ENCODE measurements at places on chromosomes 3 and 15. TPM values are rescaled to one million over a fixed set of nuclear protein-coding genes. Genes with fewer than 3 reads are reported as not detected.

ABI3BP gene
- total RNA-seq: 14.3 TPM

C3orf52 gene
- 65.7 TPM for total RNA-seq

TBL1XR1 gene
- total RNA-seq: 96.5 TPM

TRIM59 gene
- total RNA-seq: 8.4 TPM

MYL3 gene
- total RNA-seq: not detected

SCAMP5 gene
- not detected for total RNA-seq

ROPN1 gene
- total RNA-seq: not detected

TRH gene
- total RNA-seq: not detected

TICRR gene
- total RNA-seq: 0.27 TPM

WNT5A gene
- 5.1 TPM for total RNA-seq

PDIA3 gene
- 83.4 TPM for total RNA-seq

OR4F6 gene
- total RNA-seq: not detected

Data from transverse colon (tissue), 4 donors.